Anterior cingulate cortex (tissue), 58 donors: ENCODE measurements at places on chromosomes 16 and 17.

DNA sequence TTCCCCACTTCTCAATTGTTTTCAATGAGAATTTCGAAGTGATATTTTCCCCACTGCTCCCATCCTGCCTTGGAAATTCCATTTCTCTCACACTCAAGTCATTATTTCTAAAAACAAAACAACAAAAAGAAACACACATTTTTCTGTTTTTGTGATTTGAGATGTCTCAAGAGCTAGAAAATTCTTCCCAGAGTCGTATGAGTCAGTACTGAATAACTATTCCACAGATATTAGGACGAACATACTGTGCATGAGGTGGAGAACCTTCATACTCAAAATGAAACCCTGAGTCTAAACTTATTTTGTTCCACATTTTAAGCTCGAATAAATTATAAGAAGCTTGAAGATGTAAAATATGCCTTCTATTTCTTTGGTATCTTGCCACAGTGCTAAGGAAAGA, 204.6 kb downstream of the SLC39A11 start:
- DNase-seq: no peak

DNA sequence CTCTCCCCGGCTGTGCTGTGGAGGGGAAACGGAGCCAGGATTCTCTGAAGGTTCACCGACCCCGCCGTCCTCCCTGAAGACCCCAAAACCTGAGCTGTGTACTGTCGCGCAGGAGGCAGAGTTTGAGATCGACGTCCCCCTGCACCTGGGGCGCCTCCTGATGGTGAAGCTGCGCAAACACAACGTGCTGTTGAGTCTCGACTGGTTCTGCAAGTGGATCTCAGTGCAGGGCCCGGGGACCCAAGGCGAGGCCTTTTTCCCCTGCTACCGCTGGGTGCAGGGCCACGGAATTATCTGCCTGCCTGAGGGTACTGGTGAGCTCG, 62.6 kb upstream of the TEKT1 start:
- no peak for DNase-seq

DNA sequence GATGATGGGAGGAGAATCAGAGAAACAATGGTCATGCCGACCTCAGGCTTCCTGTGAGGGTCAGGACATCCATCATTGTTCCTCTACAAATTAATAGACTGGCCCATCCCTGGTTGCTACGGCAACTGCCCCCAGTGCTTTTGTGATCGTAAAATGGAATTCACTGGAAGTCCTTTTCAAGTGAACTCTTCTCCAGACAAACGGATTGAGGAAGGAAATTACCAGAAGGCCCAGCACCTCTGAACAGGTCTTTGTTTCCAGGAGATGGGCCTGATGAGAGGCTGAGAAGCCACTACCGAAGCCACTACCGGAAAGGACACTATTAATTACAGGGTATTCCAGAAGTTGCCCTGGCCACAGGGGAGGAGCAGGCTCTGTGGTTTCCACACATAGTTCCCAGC, 126.0 kb downstream of the MGAT5B start:
- DNase-seq: no peak

- DNase-seq: no peak
These were observed 82.8 kb downstream of the SNX29 start for GRCh38 chr16:12059216-12059769.

GRCh38 chr17:1180958-1181752, 1.4 kb upstream of the ABR start:
- DNase-seq: peak; percentile 55

GRCh38 chr16:58393138-58393504, 850 bp downstream of the GINS3 start:
- no peak for DNase-seq

DNA sequence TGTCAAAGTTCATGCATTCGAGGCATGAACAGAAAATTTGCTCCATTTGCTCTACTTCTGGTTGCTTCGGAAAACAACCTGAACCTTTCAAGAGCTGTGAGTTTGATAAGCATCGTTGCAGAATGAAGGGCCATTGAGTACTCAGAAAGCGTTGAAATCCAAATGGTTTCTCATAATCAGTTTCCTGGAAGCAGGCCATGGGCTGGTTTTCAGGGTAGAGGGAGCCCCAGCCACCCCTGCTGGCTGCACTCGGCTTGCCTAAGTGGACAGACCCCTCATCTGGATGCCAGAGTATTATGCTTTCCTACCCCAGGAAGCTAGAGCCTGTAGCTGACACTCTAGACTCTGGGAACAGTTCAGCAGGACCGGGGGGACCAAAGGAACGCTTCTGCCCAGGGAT, 24.4 kb downstream of the SCNN1G start:
- DNase-seq: no peak

DNA sequence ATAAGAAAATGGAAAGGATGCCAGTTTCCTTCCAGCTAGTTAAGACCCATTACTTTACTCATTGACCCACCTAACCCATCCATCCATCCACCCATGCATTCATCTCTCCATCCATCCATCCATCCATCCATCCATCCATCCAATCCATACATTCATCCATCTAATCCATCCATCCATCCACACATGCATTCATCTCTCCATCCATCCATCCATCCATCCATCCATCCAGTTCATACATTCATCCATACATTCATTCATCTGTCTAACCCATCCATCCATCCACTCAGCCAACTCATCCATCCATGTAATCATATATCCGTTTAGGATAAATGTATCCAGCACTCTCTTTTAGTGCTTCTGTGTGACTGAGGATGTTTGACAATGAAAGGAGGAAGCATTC, 178.8 kb upstream of the CACNG3 start:
- DNase-seq: no peak

DNA sequence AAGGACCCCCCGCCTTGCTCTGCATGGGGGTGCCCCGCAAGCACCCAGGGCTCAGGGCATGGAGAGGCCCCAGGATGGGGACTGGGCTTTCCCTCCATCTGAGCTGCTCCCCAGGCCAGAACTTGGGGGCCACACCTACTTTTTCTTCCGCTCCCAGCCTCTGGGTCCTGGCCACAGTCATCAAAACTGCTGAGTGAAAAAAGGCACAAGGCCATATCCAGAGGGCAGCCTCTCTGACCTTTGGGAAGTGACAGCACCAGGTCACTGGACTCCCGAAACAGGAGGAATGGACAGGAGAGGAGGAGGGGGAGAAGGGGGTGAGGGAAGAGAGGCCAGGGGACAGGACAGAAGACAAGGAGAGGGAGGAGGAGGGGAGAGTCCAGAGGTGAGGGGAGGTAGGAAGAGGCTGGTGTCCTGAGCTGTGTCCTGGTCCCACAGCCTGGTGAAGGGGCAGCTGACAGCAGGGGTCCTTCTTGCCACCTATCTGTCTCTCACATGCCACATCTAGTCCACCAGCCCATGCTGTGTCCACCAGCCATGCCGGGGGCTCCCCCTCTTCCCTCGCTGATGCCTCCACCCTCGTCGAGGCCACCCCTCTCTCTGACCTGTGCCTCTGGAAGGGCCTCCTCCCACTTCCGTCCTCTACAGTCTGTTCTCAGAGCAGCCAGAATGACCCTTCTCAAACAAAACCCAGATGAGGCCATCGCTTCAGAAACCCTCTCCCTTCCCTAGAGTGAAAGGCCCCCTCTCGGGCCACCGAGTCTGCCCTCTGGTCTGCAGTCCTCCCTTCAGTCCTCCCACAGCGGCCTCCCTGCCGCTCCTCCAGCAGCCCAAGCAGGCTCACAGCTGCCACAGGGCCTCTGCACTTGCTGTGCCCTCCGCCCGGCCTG, 73.9 kb upstream of the TOB1 start:
- no peak for DNase-seq

DNA sequence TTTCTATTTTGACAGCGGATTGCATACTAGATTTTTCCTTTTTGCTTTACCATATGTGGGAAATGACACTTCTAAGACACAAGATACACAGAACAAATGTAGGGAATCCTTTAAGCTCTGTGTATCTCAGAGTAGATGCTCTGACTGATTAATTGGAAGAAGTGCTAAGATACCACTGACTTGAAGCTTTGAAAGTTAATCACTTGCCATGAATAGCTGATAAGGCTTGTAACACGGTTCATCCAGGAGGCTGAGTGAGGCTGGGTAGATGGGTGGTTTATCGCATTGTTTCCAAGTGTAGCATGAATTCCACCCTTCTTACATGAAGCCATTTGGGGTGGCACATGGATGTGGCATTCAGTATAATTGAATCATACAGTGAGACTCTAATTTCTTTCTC, 654.1 kb upstream of the RBFOX1 start:
- DNase-seq: no peak

GRCh38 chr16:81175325-81175891, 63.1 kb upstream of the BCO1 start:
- DNase-seq: no peak

- DNase-seq: no peak
These were observed 15.0 kb upstream of the KREMEN2 start for GRCh38 chr16:2948807-2949704.

- no peak for DNase-seq
These were observed 637 bp downstream of the PLCG2 start for GRCh38 chr16:81779536-81780320.

DNA sequence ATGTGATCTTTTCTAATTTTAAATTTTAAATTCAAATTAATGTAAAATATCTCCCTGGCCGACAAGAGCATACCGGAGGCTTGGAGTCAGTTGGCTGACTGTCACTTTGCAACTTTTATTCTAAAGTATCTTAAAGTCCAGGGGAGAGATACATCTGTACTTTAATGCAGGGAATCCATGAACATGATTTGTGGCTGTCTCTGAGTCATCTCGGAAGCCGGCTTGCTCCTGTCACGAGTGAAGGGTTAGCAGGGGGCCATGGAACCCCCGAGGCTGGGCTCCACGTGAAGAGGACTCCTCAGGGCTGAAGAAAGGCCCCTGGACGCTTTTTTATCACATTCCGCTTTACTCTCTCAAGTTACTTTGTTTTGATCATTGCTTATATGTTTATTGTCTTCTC, 13.3 kb downstream of the TVP23A start:
- no peak for DNase-seq

DNA sequence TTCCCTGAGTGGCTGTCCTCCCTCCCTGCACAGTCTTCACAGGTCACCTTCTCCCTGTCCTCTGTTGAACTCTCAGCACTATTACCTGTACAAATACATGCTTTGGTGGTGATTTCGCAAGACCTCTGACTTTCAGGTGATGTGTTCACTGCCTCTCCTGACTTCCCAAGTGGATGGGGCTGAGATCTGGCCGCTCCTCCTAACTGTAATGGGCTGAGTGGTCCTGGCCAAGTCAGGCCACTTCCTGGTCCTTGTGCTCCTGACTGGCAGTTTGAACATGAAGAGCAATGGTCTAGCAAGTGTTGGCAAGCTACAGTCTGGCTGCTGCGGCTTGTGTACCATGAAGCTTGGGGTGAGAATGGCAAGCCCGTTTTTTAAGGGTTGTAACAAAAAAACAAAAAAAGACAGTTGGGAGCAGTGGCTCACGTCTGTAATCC, 11.7 kb upstream of the TMED6 start:
- DNase-seq: no peak

DNA sequence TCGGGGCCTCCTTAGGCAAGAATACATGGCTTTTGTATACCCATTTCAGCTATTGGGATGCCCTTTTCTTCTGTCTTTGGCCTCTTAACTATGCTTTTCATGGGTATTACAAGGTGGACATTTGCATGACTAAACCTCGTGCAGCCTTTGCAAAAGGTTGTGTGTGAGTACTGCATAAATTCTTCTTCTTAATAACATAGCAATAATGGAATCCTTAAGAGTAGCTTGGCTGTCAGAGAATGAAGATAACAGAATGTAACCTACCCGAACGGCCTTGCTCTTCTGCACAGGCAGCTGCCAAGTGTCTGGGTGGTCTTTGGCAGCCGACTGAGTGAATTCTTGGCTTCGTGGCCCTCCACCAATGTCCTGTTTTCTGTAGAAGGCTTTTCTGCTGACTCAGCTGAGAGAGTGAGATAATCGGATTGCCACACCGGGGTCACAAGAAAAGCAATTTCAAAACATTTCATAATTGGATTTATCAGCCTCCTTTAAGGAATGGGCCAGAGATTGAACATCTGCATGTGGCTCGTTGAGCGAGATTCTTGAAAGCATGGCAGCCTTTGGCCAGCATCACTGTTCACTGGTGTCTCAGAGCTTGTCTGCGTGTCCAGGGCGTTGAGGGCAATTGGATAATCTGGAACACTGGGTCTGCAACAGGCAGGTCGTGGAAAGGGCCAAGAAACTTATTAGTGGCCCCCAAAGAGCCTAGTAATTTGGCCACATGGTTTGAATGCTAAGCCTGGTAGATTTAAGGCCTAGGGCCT, 13.4 kb downstream of the IRF8 start:
- no peak for DNase-seq

GRCh38 chr17:76498876-76499251, 2.4 kb downstream of the RHBDF2 start:
- no peak for DNase-seq

- DNase-seq: peak; percentile 53
These were observed at the start of gene RARA for GRCh38 chr17:40309031-40309948. Gene RARA, plus strand, starts transcription at chr17:40309180. Its CDS starts 22,039 bp downstream, at chr17:40331219.

DNA sequence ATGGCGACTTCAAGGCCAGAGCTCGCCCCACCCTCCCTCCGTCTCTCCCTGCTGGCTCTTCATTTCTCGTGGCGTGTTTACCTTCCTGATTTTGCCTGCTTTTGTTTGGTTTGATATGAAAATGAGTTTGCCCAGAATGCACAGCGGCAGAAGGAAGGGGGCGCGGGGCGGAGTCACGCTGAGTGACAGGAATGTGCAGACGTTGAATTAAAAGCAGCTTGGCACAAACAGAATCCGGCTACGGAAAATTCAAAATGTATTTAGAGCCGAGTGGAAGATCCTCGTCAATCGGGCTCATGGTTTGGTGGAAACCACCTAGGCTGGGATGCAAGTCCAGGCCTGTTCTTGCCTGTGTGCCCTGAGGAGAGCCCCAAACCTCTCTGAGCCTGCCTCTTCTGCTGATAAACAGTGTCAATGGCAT, 102.7 kb downstream of the SDK2 start:
- peak; percentile 17 for DNase-seq

GRCh38 chr16:5015351-5015750, 18.4 kb downstream of the NAGPA start:
- DNase-seq: no peak

- DNase-seq: no peak
These were observed 270.2 kb downstream of the TMEM114 start for GRCh38 chr16:8320131-8320530.

GRCh38 chr16:77558786-77559185, 124.0 kb upstream of the ADAMTS18 start:
- no peak for DNase-seq

DNA sequence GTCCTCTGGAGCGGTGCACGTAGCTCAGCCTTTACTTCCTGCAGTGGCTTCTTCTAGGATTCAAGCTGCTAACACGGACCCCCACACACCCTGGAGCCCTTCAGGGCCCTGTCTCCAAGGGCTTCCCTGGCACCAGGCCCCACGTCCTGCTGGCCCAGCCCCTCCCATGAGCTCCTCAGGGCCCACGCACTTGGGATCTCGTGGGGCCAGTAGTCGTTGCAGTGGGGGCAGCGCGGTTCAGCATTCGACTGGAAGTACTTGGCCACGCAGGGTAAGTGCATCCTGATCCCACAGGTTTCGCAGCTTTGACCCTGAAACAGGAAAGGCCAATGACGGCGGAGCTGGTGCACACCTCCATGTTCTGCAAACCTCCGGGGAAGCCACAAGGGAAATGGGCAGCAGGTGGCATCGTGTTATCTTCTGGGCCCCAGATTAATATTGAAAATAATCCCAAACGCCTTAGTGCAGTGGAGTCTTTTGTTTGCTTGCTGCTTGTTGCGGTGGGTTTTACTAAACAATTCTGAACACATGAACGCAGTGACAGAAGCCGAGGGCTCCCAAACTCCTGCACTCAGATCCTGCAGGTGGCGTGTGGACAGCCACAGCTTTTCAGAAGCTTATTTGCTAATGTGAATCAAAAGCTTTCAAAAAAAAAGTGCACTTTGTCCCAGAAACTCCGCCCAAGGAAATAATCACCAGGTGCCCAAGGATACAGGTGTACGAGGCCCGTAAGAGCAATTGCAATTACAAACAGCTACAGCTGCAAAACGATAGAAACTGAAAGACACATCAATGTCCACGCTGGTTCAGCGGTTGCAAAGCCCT, 22.4 kb downstream of the KDM8 start:
- no peak for DNase-seq
